Activated CD8-positive, alpha-beta memory T cell treated with anti-CD3 and anti-CD28 coated beads, Interleukin-2, amount 10 ng/mL, durations not matched to agents 7 days and 5 days (primary cell): ENCODE measurements at places on chromosomes 5 and 9. TPM values are rescaled to one million over a fixed set of nuclear protein-coding genes. Genes with fewer than 3 reads are reported as not detected.

- no peak for DNase-seq
Measured at GRCh38 chr5:167001246-167001645, 1290.2 kb upstream of the WWC1 start.

DNA sequence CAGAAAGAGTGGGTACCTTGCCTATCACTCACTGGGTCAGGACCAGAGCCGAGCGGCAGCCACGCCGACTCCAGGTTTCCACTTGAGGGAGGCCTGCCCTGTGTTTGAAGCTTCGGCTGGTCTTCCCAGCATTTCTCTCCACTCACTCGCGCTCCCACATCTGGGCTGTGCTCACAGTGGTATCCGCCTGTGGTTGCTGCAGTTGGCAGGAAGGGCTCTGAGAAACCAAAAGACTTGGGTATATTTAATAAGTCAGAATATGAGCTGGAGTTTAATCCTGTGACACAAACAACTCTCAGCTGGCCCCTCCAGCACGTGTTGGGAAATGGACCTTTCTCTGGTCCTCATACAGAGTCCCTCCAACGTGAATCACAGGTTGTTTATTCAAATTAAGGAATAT, 70.9 kb downstream of the SPRY4 start:
- no peak for DNase-seq

DNA sequence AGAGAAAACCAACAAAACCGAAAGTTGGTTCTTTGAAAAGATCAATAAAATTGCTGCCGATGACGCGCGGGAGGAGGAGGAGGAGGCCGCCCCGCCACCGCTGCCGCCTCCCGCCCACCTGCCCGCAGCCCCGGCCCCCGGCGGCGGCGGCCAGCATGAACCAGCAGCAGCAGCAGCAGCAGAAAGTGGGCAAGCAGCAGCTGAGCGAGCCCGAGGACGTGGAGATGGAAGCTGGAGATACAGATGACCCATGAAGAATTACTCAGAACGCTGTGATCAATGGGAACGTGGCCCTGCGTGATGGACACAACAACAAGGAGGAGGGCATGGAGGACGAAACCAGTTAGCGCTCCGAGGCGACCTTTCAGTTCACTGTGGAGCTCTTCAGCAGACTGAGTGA, 53.9 kb upstream of the EFNA5 start:
- no peak for DNase-seq

Gene CCL19
- total RNA-seq: not detected

Gene TRPM6
- total RNA-seq: not detected

- no peak for DNase-seq
Measured at GRCh38 chr9:16445141-16445920, 425.1 kb downstream of the BNC2 start.

- no peak for DNase-seq
Measured at GRCh38 chr9:137829260-137829996, 48.2 kb upstream of the CACNA1B start.

DNA sequence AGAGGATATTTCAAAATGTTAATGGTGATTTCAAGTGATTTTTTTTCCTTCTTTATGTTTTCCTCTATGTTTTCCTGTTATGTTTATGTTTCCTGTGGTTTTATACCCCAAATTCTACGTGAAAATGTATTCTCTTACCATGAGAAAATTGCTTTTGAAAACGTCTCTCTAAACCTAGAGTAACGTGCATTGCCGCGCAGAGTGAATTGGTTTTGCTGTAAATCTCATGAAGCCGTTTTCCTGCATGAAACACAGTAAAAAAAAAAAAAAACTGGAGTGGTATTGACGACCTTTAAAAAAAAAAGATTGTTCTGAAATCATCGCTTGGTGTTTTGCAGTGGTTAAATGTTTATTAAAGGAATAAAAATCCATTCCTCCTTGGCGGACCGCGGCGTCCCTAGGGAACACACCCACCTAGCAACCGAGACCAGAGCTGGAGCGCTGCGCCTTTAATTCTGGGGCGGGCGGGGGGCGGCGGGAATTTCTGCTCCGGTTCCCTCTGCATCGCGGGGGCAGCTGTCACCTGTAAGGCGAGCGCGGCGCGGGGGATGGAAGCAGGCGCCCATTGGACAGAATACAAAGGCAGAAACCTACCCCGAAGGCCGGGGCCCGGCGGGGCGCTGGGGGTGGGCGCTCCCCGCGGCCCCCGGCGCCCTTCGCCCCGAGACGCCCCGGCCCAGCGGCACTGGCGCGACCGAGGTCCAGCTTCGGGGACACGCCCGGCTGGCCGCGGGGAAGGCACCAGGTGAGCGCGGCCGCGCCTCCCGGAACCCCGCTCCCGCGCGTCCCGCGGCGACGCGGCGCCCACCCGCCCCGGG, at the start of gene SOWAHA:
TSS of gene SOWAHA (plus strand) at position 522 of the 818 bp plus-strand sequence. CDS start 320 bp downstream, outside the sequence.
- no peak for DNase-seq

GRCh38 chr9:1473956-1474634, 423.9 kb downstream of the DMRT2 start:
- DNase-seq: no peak

GRCh38 chr9:70411930-70412831, 2.3 kb downstream of the KLF9 start:
- DNase-seq: peak; percentile 82

DNA sequence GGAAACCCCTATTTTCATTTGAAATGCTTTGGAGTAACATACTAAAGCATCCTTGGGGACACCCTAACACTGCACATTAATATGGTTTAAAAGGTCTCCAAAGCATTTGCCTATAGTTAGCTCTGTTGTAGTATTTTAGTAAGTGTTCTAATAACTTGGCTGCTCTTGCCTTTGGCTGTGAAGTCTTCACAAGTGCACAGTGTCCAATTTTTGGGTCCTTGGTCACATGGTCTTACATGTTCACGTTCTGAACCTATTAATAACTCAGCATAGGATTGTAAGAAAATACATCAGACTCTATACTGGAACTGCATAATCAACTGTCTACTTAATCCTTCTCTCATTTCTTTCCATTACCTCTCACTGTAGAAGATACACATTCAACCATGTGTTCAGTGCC, 17.4 kb downstream of the ADAMTS19 start:
- no peak for DNase-seq

DNA sequence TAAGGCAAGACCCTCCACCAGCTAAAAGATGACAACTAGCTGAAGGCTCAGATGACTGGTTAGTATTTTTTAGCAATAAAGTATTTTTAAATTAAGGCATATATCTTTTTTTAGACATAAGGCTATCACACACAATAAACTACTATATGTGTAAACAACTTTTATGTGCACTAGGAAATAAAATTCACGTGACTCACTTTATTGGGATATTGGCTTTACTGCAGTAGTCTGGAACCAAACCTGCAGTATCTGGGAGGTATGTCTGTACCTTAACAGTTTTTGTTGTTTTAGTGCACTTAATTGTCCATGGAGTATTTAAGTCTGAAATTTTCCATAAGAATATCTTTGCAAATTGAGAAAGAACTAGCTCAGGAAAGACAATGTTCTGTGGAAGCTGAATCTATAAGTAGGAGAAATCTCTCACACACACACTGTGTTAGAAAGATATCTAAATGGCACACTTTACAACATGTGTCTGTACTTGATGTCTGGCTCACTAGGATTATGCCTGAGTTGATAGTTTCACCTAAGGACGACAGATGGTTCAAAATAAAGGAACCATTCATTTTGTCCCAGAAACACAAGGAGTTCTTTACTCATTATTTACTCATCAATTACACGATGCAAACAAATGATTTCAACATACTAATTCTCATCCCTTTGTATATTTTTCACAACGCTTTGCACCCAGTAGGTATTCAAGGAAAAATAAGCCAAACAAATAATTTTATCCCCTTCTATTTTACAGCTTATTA, 4.6 kb downstream of the RAPGEF6 start:
- DNase-seq: no peak

DNA sequence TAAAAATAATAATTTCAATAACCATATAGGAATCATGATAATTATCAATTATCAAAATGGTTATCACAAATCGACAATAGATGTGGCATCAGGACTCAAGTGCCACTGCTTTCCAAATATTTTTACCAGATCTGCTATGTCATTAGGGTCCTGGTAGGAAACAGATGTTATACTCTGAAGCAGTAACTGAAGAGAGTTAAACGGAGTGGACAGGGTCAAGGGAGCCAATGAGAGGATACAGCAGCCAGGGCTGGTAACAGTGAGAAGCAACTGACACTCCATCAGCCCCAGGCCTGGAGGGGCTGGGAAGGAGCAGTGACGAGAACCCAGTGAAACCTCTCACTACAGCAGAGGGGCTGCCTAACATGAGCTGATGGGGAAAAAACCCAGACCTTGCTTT, 322.4 kb downstream of the NPR3 start:
- DNase-seq: no peak

Gene SLC34A3
- not detected for total RNA-seq

GRCh38 chr5:154653418-154653763, 101.8 kb upstream of the LARP1 start:
- no peak for DNase-seq

GRCh38 chr5:177447611-177448243, 1.1 kb downstream of the PRR7 start:
- no peak for DNase-seq

DNA sequence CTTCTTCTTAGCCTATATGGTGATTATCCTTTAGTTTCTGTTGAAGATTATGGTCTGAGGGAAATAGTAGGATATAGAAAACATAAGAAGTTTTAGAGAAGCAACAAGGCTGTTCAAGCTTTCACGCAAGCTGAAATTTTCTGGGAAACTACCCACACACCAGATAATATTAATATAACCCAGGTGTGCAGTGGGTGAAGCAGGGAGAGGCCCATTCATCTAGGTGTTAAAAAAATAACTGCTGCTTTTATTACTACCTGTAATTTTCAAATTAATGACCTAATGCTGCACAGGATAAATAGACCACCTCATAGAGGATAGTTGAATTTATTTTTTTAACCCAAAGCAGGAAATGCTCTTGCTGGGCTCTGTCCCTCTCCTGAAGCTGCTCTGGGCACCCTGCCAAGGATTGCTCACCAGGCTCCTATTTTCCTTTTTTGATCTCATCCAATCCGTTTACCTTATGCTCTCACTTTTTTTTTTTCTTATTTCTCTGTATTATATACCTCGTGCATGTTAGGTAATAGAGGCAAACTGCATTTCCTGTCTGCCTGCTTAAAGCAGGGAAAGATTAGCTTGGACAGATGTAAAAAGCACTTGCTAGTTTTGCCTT, 124.3 kb upstream of the SLC12A2 start:
- DNase-seq: no peak

DNA sequence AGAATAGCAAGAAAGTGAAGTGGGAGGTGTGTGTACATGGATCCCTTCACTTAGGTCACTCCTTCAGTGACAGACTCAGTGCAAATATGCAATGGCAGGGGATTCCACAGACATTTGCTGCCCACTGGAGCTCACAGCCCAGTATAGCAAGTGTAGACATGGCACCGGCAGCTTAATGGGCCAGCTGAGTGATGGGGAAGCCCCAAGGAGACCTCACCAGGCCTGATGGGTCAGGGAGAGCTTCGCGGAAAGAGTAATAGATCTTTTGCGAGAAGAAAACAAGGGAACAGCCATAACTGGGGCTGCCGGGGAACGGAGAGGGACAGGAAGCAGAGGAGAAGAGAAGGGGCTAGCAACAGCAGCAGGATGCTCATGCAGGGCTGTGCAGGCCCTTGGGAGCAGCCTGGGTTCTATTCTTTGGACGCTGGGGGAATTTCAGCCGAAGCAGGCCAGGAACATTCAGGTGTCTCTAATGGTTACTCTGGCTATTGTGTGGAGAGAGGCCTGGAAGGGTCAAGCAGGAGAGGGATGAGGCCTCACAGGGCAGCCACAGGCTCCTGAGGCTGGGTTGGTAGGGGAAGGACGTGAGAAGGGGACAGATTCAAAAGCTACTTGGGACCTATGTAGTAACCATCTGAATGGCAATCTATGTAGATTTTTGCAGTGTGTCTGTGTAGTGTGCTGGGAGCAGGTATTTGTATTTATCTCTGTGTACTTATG, 27.0 kb downstream of the TCF7 start:
- DNase-seq: peak; percentile 42

DNA sequence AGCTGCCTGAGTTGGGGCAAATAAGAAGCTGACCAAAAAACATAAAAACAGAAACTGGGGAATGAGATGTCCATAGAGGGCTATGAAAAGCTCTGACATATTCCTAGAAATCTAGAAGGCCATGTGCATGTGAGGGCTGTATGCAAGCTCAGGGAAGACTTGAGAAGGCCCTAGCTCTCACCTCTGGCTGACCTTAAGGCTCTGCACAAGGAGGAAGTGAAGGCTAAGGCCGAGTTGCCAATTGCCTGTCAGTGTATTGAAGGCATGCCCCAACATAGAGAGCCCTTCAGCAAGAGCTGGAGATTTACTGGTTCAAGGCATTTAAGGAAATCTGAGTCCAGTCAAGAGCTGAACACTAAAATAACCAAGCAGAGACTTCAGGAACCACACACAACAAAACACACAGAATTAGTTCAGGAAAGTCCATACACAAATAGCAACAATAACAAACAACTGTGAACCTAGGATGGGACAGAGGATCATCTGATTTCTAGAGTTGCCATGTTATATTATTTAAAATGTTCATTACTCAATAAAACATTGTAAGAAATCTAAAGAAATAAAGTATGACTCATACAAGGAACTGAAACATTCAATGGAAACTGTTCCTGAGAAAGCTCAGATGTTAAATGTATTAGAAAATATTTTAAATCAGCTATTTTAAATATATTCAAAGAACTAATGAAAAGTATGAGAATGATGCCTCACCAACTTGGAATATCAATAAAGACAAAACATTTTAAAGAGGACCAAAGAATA, 161.8 kb downstream of the AUH start:
- no peak for DNase-seq

- no peak for DNase-seq
Measured at GRCh38 chr9:125444166-125444565, 182.5 kb downstream of the GAPVD1 start.

DNA sequence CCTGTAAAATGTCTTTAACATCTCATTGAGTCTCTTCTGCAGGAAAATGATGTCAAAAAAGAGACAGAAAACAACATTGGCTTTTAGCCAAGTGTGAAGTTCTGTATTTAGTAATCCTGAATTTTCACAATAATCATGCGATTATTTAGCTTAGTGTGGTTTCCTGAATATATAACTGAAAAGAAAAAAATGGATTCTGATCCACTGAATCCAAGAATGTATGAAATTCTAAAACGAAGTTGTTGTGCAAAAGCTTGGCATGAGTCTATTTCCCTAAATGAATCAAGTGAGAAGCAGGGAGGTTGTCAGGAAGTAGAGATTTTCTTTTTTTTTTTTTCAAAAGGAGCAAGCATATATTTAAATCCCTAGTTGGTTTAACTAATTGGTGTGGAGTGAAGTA, 145.9 kb upstream of the CDH6 start:
- DNase-seq: no peak

Gene GFI1B
- total RNA-seq: not detected

- no peak for DNase-seq
Measured at GRCh38 chr5:124179819-124180218, 566.6 kb downstream of the ZNF608 start.

Gene PCDHA9
- not detected for total RNA-seq

Gene ACTBL2
- total RNA-seq: not detected

DNA sequence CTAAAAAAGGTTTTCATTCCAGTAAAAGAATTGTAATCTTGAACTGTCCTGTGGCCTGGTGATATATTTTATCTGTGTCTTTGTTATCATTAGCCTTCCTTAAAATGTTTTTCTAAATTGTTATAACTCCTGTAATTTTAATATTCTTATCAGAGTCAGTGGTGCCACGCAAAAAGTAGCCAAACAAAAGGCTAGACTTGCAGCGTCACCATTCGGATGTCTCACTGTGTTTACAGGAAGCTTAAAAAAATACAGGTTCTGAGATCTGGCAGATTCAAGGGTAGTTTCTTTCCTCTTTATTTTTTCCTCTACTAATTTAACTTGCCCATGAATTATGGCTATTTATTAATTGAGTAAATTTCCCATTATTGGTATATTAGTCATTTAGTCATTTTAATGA, 362.3 kb downstream of the MAT2B start:
- no peak for DNase-seq
